ENCODE measurements at places on chromosomes 6 and 20.

GRCh38 chr6:86474081-86474480, 463.2 kb upstream of the HTR1E start:
- DNase-seq, result no peak

- no peak for DNase-seq
Observed at GRCh38 chr6:128723667-128724066, 159.3 kb upstream of the LAMA2 start.

DNA sequence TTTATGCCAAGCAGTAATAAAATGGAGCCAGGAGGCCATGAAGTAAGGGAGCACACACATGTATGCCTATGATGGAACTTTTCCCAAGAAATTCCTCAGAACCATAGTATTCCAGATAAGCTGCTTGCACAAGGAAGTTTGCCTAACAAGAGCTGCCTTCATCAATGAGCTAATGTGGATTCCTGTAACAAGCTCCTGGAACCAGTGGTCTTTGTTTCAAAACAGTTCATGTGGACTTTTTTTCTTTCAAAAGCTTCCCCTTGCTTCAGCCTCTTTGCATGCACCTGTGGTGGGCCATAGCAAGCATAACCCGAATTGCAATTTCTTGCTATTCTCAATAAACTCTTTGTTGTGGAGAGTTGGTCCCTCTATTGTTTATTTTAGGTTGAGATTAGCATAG, 359.6 kb downstream of the UTRN start:
- no peak for DNase-seq

- DNase-seq, result no peak
Observed at GRCh38 chr20:32411955-32412706, 54.0 kb downstream of the ASXL1 start.

DNA sequence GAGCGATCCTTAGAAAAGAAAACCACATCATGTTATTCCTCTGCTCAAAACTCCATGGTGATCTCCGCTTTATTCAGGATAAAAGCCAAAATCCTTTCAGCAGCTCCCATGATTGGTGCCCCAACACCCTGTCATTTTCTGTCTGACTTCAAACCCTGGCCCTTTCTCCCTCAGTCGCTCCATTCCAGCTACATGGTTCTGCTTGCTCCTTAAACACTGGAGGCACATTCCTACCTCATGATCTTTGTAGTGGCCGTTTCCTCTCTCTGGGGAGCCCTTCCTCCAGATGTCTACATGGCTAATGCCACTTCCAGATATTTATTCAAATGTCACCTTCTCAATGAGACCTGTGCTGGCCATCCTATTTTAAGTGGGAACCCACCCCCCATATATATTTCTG, 100.8 kb downstream of the CAP2 start:
- DNase-seq, result no peak

- no peak for DNase-seq
Observed at GRCh38 chr20:23224806-23225205, 125.8 kb upstream of the NXT1 start.

- DNase-seq, result no peak
Observed at GRCh38 chr20:4230651-4231050, 215.3 kb upstream of the RNF24 start.

DNA sequence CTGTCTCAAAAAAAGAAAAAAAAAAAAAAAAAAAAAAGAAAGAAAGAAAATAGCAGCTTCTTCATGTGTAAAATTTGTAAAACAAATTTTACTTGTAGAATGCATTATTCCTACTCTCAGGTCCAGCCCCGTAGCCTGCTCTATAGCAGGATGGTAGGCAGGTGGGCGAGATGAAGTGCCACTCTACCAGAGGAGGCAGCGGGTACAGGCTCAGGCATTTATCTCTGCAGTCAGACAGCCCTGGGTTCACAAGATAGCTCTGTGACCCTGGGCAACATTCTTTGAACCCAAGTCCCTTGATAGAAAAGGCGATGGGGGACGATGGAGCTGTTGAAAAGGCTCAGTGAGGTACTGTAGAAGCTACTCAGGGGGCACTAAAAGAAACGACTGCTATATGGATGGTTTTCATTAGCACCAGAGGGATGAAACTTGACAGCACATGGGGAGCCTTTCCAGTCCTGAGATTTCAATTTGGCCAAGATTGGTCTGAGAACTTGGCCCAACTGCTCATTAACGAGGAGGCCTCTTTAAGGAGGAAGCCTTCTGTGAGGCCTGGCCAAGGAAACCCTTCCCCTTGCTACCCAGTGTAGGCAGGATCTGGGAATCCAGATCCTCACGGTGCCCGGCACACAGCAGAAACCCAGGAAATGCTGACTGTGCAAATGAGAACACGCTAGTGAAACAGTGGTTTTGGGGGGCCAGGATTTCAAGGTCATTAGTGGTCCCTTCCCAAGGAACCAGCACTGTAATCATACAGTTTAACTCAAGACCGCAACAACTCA, 63.1 kb downstream of the MYH7B start:
- no peak for DNase-seq

DNA sequence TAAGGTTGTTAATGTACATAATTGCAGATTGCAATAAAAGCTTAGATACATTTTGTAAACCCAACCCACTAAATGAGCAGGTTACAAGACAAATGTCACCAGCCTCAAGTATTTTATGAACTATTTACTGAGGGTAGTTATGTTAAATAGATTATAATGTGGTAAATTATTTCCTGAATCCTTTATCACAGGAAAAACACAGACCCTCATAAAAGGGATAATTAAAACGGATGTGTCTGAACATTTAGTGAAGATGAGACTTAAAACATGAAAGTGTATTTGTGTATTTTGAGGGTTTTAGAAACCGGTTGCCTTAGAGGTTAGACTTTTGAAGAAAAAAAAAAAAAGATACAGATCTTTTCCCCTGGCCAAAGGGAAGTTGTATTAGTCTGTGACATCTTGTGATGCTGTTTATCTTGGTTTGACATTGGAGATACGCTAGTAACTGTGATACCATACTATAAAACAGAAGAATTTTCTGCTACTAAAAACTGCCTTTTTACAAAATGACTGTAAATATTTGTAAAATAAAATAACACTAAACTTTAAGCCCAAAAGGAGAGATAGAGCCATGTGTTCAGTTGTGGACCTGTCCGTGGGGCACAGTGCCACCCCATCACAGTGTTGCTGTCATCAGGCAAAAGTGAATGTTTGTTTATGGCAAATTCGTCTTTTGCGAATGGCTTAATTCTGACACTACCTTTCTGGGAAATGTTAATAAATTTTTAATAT, 9.7 kb downstream of the DYNLT1 start:
- no peak for DNase-seq

DNA sequence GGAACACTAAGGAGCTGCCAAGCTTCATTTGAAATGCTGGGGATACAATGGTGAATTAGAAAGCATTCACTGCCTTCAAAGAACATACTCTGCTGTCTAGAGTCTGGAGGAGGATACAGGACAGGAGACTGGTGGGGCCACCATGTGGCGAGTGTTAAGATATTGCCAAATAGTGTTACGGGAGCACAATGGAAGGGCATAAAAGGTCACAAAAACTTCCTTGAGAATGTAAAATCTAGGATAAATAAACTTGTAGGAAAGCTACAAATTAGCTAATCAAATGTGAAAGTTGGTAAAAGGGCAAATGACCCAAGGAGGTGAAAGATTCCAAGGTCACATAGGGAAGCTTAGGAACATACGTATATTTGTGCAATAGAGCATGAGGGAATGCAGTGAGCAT, 271.7 kb downstream of the RFPL4B start:
- no peak for DNase-seq

- DNase-seq, result no peak
Observed at GRCh38 chr20:60749804-60750602, 502.1 kb upstream of the CDH4 start.

DNA sequence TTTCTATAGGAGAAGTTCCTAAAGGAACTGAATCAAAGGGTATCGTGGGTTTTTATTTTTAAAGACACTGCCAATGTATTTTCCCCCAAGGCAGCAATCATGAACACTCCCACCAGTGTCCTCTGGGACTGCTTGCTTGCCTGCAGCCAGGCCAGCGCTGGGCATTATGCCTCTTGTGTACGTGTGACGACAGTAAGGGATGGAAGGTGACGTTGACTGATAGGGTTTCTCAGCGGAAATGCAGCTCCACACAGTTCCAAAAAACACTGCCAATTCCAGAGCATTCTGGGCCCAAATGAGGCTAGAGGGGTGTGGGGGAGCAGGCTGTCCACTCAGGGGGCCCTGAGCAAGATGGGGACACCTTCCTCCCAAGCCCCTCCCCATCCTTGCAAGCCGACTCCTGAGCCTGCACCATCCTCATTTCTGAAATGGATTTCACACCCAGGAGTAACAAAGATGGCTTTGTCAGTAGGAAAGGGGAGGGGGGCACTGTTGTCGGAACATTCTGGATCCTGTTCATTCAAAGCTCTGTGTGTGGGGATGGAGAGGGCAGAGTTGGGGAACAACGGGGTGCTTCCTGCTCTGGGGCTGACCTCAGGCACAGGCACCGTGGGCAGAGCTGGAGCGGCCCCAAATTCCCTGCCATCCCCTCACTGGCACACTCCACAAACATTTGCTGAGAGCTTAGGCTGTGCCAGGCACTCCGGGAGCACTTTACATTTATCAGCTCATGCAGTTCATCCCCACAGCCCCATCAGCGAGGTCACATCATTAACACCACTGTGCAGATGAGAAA, 20.0 kb downstream of the PREX1 start:
- DNase-seq, result no peak

DNA sequence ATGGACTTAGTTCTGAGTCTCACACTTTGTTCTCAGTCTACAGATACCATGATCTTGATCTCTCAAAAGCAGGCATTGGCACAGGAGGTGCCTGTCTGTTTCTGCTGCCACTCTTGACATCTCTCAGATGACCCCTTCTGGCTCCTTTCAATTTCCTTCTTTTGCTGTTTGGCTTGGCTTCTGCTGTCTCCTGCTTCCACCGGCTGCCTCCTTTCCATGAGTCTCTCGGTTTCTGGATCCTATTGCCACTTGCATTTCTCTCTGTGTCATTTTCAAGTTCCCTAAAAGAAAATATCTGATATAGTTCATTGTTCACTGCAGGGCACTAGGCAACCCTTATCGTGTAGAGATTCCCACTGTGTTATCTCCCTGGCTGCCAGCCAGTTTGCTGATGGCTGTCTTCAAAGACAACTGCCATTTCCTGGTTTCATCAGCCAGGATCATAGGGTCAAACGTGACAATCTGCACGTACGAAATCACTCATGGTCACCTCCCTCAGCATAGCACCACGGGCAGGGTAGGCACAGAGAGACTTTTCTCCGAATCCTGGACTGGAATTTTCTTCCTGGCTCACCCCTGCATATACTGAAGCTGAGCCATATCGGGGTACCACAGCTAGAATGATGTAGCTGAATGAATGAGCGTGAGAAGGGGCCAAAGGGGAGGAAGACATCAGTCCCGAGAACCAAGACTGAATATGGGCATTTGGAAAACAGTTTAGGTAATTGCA, 144.6 kb upstream of the TMEM170B start:
- no peak for DNase-seq

DNA sequence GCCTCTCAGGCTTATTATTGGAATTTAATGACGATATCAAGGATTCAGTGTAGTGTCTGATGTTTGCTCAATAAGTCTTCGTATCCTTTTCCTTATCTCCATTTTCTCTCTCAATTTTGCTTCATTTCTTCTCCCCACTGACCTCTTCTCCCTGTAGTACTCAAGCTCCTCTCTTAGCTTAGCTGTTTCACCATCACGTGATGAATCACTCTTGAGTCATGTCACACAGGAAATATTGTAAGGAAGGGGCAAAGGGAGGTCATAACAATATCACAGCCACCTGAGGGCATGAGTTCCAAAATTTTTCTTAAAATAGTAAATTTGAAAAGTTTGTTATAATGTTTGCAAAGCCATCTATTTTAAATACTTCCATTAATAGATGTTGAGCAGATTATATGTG, 392.2 kb upstream of the MARCKS start:
- DNase-seq, result no peak

GRCh38 chr6:12344961-12345693, 55.0 kb downstream of the EDN1 start:
- no peak for DNase-seq

DNA sequence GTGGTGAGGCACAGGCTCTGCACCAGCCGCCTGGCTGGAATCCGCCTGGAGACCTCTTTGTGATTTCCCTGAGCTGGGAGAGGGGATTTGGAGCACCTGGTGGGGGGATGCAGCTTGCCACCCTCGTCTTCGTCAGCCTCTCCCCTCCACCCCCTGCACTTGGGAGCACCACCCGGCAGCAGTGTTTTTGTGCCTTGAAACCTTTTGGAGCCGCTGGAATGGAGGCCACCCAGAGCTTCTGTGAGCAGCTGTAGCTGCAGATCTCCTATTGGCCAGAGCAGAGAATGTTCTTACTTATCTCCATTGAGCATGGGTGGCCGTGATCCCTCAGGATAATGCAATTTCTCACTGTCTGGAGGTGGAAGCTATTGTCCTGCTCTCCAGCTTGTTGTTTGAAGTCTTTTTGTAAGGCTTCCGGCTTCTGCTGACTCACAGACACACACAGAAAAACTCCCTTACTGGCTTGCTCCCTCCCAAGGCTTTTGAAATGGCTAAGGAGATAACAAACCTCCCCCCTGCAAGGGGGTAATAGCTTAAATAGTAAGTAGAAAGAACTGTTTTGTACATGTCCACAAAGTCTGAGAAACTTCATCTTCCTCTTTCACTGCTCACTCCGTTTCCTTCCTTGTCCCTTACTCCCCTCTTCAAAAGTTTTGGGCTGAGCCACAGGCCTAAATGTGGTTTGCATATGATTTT, 271.2 kb downstream of the PRL start:
- DNase-seq, result no peak

DNA sequence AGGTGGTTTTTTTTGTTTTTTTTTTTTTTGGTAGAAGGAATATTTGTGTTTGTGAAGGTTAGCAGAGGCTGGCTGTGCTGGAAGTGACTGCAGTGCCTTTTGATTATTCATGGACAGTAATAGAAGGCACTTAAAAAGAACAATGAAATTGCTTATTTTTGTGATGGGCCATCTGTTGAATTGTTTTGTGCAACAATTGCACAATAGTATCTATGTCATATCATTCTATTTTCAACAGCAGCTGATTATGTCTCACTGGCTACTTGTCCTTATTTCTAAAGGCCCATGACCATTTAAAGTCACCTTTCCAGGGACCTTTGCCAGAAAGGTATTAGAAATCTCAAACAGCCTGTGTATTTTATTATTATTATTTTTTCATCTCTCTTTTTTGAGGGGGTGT, 70.6 kb downstream of the AFG1L start:
- DNase-seq, result no peak

- no peak for DNase-seq
Observed at GRCh38 chr6:144143878-144144277, 6.4 kb upstream of the STX11 start.

GRCh38 chr20:48738399-48739304, 89.1 kb downstream of the PREX1 start:
- DNase-seq, result no peak

- no peak for DNase-seq
Observed at GRCh38 chr20:52963131-52963530, 9.0 kb upstream of the TSHZ2 start.

- DNase-seq, result no peak
Observed at GRCh38 chr6:42522036-42522435, 41.8 kb upstream of the UBR2 start.

DNA sequence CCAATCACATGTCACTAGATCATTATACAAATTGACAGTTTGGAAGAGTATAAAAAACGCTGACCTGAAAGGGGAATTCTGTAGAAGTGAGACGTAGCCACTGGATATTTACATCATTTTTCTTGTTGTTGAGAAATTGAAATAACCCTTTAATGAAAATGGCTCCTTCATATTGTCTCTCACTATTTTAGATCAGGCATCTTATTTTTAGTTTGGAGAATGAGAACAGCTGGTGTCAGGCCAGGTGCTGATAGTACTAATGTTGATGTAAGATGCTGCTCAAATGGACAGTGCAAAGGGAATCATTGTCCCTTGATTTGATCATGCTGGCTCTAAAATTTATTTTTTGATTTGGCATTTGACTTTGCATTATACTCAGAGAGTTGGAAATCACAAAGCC, 17.4 kb downstream of the NKAIN2 start:
- DNase-seq, result no peak

Data from cardiac septum (tissue), 1 donor.